Karpas-422 (cell line): ENCODE measurements at places on chromosomes 3 and 15. TPM values are rescaled to one million over a fixed set of nuclear protein-coding genes. Genes with fewer than 3 reads are reported as not detected.
A peak's percentile ranks its signal among the peaks of the same experiment; 100 is the strongest.

The SOX14 gene
- total RNA-seq: not detected in 2 replicates

The OSTN gene
- total RNA-seq: not detected in 2 replicates

The RHCG gene
- not detected in 2 replicates for total RNA-seq

The CYP8B1 gene
- not detected in 2 replicates for total RNA-seq

The CCR3 gene
- not detected in 2 replicates for total RNA-seq

The KNG1 gene
- not detected in 2 replicates for total RNA-seq

The REC114 gene
- not detected in 2 replicates for total RNA-seq

The INKA1 gene
- total RNA-seq: 5.7 and 9.8 TPM in 2 replicates

The AGTR1 gene
- total RNA-seq: not detected in 2 replicates

The TMEM207 gene
- not detected in 2 replicates for total RNA-seq

GRCh38 chr3:33041909-33042308 is 55.0 kb downstream of the GLB1 start:
- no peaks in the 10 kb centered on the region for H3K27me3 ChIP-seq
- DNase-seq: no peak
- H3K4me1 ChIP-seq: peaks cover 5% of the 10 kb centered on the region
- H3K4me3 ChIP-seq: no peak overlapping the region

DNA sequence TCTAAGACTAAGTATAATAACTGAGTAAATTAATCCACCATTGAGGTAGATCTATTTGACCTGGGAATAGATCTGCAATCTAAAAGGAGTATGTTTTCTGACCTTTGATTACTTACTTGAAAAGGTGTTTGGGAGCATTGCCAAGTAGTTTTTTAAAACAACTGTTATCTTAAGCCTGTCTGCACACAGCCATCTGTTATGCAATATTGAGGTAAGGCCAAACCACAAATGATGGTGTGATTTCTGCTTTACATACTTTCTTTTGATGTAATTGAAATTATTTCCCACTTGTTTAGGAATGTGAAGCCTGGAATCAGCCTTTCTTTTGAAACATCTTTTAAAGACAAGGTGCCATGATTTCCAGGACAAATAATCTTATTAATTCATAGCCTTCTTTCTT is 274.0 kb downstream of the BBX start:
- H3K36me3 ChIP-seq: peaks cover 26% of the 10 kb centered on the region
- H3K4me3 ChIP-seq: no peak overlapping the region
- no peaks in the 10 kb centered on the region; the same call in 1 of the 2 replicates for H3K4me1 ChIP-seq

DNA sequence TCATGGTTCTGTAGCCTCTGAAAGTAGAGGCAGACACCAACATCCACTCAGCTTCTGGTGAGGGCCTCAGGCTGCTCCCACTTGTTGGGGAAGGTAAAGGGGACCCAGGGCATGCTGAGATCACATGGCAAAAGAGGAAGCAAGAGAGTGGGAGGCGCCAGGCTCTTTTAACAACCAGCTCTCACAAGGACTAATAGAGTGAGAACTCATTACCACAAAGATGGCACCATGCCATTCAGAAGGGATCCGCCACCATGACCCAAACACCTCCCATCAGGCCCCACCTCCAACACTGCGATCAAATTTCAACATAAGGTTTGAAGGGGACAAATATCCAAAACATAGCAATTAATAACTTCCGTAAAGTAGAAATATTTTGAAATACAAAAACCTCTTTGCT is 192.3 kb downstream of the OCA2 start:
- no peak for DNase-seq
- no peak overlapping the region for H3K27ac ChIP-seq
- no peaks in the 10 kb centered on the region for H3K4me1 ChIP-seq

DNA sequence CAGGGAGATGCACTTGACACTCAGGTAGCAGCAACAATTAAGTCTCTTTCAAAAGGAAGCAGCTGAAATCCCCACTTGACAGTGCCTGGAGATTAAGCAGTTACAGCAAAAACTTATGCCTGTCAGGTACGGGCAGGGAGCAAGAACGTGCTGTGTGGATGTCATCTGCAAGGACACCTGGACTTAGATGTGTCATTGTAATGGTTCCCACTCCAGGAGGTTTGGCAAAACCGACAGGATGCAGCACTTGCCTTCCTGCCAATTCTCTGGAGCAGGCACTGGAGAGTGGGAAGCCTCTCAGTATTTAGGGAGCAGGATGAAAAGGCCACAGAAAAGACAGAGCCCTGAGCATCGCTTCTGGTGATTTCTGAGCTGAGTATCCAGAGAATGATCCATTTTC is 292.4 kb downstream of the PDCD6IP start:
- H3K4me1 ChIP-seq: no peaks in the 10 kb centered on the region
- DNase-seq: no peak
- H3K4me3 ChIP-seq: no peak overlapping the region
- H3K27me3 ChIP-seq: no peaks in the 10 kb centered on the region
- H3K27ac ChIP-seq: no peak overlapping the region

- no peaks in the 10 kb centered on the region for H3K36me3 ChIP-seq
- no peak for DNase-seq
- H3K27me3 ChIP-seq: no peaks in the 10 kb centered on the region
- H3K27ac ChIP-seq: no peak overlapping the region
- peaks cover 16% of the 10 kb centered on the region for H3K4me1 ChIP-seq
Observed at GRCh38 chr3:112170046-112170445, 37.0 kb upstream of the GCSAM start.

GRCh38 chr3:73656241-73656890 is 31.6 kb upstream of the PDZRN3 start:
- H3K4me1 ChIP-seq: no peaks in the 10 kb centered on the region
- H3K27me3 ChIP-seq: no peaks in the 10 kb centered on the region
- H3K27ac ChIP-seq: no peak overlapping the region
- DNase-seq: no peak
- H3K36me3 ChIP-seq: no peaks in the 10 kb centered on the region

DNA sequence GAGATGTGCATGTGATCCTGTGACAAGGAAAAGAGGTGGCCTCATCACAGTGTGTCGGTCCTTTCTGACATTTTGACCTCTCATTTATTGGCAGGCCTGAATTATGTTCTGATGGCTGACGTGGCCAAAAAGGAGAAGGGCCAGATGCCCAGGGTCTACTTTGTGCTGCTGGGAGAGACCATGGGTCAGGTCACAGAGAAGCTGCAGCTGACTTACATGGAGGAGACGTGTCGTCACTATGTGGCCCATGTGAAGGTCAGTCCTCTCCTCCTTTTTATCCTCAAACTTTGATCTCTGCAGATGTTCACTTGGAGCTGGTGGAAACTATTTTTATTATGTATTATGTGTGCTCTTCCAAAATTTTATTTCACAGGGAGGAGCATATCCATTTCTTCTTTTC is 319.3 kb upstream of the CTDSPL start:
- no peak overlapping the region for H3K4me3 ChIP-seq
- H3K36me3 ChIP-seq: no peaks in the 10 kb centered on the region
- H3K27me3 ChIP-seq: no peaks in the 10 kb centered on the region
- DNase-seq: no peak
- no peak overlapping the region for H3K27ac ChIP-seq
- no peaks in the 10 kb centered on the region for H3K4me1 ChIP-seq

GRCh38 chr15:27660676-27661075 is 438.4 kb downstream of the OCA2 start:
- no peaks in the 10 kb centered on the region for H3K27me3 ChIP-seq
- H3K27ac ChIP-seq: no peak overlapping the region
- no peaks in the 10 kb centered on the region for H3K4me1 ChIP-seq
- H3K36me3 ChIP-seq: no peaks in the 10 kb centered on the region
- H3K4me3 ChIP-seq: no peak overlapping the region

DNA sequence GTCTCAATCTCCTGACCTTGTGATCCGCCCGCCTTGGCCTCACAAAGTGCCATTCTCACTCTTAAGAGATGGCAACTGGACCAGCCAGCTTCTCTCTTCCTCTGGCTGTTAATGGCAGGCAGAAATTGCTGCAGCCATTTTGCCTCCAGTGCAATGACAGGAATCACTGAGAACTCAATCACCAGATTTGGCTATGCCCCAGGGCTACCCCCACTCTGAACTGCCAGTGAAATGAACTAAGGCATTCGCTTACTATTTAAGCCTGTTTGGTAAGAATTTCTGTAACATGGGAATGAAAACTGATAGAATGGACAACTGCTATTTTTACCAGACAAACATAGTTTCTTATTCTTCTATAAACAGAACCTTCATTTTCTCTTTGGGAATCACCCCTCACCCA is 24.5 kb downstream of the FOXP1 start:
- H3K27ac ChIP-seq: peak overlapping the region; percentile 43
- no peaks in the 10 kb centered on the region for H3K27me3 ChIP-seq
- DNase-seq: no peak

DNA sequence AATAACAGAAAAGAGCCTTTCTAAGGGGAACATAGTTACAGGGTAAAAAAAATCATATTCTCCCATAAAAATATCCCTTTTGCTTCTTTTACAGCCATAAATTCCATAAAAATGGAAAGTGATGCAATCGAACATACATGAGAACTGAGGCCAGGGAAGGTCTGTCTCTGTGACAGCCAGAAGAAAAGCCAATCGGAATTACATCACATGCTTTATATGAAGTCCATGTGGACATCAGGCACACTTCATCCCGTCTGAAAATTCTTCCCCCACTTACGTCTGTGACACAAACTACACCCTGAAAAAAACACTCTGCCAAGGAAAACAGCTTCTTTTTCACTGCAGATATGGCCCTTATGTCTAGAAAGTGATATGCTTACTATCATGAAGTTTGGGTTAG is 323.5 kb downstream of the ERC2 start:
- no peaks in the 10 kb centered on the region for H3K27me3 ChIP-seq
- no peak overlapping the region for H3K4me3 ChIP-seq
- no peaks in the 10 kb centered on the region for H3K36me3 ChIP-seq

- peaks cover 5% of the 10 kb centered on the region; the same call in 1 of the 2 replicates for H3K36me3 ChIP-seq
- peak overlapping the region; percentile 90 for H3K4me3 ChIP-seq
- peak overlapping the region; percentile 68 for H3K27ac ChIP-seq
- no peaks in the 10 kb centered on the region for H3K27me3 ChIP-seq
- DNase-seq: peak; percentile 78
Observed at GRCh38 chr3:170358042-170359010, 811 bp downstream of the SKIL start.

DNA sequence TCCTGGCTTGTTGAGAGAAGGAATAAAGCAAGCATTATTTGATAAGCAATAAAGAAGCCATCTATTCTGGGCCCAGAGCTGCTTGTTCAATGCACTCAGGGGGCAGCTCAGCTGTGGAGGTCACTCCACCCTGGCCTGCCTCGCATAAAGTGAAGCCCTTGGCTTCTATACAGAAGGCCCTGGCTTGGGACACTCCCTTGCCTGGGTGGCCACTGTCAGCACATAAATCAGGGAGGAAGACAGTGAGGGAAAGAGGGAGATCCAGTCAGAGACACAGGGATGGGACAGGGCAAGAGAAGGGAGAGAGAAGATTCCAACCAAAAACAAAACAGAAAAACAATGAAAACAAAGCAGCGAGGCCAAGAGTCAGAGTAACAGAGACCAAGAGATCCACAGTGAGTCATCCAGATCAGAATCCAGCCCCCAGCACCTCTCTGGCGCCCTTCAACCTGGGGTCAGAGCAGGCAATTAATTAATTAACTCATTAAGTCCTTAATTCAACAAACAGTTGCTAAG is 11.8 kb downstream of the INSYN1 start:
- no peaks in the 10 kb centered on the region for H3K4me1 ChIP-seq
- H3K36me3 ChIP-seq: no peaks in the 10 kb centered on the region
